ENCODE measurements at places on chromosomes 5 and 9.

GRCh38 chr5:37492778-37493555 lies 113.8 kb downstream of the WDR70 start:
- DNase-seq = no peak

GRCh38 chr5:132763181-132764036 lies 13.6 kb downstream of the SEPTIN8 start:
- DNase-seq = no peak

- DNase-seq = no peak
Measured at GRCh38 chr5:15073453-15073852, 201.9 kb upstream of the ANKH start.

GRCh38 chr5:55816342-55816741 lies 34.8 kb upstream of the IL31RA start:
- DNase-seq = no peak

- DNase-seq = no peak
Measured at GRCh38 chr9:120690372-120690771, 23.9 kb downstream of the MEGF9 start.

GRCh38 chr9:73183917-73184861 lies 32.5 kb downstream of the ANXA1 start:
- no peak for DNase-seq

DNA sequence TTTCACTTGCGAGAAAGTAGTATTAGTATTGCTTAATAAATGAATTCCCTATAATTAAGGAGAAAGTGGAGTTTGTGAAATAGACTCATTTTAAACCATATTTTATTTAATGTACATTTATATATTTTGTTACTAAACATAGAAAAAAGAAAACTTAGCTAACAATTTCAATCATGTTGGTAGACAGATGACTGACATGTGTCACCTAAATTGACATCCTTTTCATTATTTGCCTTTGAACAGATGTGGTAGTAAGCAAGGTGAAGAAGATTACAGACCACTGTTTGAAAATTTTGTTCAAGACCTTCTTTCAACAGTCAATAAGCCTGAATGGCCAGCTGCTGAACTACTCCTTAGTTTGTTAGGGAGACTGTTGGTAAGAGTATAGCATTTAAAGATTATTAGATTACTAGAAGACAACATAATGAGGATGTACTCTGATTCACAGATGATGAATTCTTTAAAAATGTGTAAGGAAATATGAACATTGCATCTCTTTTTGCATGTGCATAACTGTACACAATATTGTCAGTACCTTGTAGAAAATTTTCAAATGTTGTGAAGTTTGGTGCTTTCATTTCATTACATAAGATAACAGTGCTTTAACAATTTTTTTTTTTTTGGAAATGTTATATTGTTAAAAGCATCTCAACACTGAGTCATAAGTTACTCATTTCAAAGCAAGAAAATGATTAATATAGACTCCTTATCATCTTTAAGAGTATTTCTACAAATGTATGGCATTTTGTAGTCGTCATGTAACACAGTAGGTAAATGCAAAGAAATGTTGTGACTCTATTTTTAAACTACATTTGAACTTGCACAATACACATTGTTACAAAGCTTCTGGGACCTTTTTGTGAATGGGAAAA lies 139.5 kb downstream of the NIPBL start:
- no peak for DNase-seq
